Activated naive CD8-positive, alpha-beta T cell treated with anti-CD3 and anti-CD28 coated beads for 36 hours (primary cell): ENCODE measurements at places on chromosomes 7 and 10. TPM values are rescaled to one million over a fixed set of nuclear protein-coding genes. Genes with fewer than 3 reads are reported as not detected.

COL1A2 gene
- total RNA-seq = 0.30 TPM

DNA sequence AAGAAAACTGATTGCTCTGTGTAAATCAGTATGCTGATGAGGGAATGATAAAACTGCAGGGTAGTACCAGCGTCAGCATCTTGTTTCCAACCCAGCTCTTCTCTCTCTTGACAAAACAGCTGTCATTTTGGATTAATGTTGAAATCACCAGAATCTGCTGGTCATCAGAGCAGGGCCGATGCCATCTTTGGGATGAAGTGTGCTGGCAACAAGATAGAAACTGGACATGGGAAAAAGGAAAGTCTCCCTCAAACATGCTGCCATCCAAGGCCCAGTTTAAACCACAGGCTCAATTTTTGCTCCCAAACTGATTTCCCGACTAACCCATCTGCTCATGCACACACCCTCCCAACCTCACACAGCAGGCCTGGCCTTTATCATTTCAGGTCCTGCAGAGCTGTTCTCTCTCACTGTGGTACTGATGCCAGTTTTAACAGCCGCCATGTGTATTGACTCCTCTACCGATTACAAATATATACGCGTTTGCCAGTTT, 285.2 kb downstream of the AUTS2 start:
- DNase-seq = no peak

DNA sequence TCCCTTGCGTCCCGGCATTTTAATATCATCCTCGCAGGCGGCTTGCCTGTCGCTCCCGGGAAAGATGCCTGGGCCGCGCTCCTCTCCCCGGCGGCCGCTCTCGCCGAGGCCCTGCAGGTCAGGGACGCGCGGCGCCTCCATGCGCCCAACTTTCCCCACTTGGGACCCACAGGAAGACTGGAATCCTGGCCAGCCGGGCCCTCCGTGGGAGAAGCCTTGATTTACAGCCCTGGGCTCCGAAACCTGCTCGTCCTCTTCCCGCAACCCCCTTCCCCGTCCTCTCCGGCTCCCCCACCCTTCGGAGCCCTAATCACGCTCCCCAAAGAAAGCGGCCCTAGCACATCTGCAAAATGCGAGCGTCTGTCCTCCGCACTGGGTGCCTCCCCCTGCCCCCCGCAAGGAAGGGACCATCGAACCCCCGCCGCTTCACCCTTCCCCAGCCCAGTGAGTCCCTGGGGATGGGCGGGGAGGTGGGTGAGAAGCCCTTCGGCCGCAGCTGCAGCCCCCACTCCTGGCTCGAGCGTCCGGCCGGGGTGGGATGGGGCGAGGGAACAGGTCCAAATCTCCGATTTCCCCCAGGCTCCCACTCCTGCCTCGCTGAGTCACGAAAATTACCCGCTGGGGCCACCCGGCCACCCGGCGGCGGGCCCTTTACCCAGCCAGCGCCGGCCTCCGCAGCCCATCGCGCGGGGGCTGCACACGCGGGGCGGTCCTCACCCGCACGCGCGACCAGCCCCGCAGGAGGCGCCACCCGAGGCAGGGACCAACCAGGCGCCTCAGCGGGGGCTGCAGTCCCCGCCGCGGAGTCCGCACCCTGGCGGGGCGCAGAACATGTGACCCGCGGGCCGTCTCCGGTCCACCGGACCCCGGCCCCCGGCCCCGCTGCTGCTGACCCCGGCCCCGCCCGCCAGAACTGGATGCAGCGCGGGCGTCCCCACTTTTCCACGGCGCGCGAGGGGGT, 695 bp downstream of the HSPA12A start:
- DNase-seq = no peak

DNA sequence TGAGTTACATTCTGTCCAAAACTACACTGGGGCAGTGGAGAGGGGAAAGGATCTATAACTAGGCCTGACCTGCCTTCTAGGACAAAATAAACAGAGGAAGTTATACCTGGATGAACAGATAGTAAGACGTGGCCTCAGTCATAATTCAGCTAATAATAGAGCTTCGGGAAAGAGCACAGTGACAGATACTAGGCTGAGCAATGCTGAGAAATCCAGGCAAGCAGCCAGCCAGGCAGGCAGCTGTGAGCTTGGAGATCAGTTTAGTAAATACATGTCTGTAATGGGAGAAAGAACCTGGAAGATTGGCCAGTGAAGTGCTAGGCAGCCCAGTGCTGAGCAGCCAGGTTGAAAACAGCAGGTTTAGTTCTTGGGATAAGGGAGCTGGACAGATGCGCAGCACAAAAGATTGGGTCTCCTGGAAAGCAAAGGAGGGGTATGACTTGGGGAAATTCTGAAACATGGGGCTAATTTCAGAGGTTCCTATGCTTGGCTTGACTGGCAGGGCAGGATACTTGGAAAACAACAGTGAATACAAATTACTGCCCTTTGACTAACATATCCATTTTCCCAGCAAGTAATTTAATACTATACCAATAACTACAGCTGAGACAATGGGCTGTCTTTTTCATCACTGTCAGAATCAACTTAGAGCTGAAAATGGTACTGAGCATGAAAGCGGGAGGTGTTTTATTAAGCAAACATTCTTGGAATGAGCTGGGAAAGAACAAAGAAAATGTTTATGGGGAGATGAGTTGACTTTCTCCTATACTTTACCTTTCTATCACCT, 140.8 kb downstream of the DGKB start:
- DNase-seq = no peak

DNA sequence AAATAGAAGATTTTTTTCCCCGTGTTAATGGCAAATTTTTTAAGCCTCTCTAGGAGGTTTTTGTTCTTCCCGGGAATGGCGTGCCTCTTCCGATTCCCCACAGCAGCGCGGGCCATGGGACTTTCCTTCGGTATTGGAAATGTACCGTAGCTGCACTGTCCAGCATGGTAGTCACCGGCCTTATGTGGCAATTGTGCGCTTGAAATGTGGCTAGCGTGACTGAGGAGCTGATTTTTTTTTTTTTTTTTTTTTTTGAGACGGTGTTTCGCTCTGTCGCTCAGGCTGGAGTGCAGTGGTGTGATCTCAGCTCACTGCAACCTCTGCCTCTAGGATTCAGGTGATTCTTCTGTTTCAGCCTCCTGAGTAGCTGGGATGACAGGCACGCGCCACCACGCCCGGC, 938 bp upstream of the TCTN3 start:
- DNase-seq = no peak

MALRD1 gene
- 0.36 TPM for total RNA-seq

DNA sequence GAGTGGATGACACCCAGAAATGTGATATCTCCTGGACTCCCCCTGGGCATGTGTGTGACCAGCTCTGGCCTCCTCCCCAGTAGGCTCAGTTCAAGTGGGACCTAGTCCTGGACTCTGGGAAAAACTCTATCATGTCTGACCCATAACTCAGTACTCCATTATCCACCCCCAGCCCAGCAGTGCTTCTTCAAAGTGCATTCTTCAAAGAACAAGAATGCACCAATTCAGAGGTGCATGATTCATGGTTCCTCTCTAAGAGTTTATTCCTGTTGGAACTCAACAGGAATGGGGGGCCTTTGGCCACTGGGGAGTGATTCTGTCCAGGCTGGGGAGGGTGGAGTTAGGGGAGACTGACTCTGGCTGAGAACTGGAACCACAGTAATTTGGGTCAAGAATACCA, 173.6 kb upstream of the CXCL12 start:
- DNase-seq = no peak

DNA sequence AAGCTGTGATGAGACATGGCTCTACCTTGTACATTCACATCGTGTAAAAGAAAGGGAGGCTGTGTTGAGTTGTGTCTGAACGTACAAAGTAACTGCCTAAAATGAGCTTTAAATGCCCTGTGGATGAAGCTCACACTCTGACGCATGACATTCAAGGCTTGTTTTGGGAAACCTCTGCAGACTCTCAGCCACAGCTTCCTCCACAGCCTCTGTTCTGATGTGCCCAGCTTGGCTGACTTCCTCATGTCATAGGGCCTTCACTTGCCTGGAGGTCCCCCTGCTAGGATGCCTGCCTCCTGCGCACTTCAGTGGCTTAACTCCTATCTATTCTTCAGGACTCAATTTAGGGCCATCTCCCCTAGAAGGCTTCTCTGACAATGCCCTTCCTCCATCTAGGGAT, 230.0 kb upstream of the HABP2 start:
- DNase-seq = no peak

DNA sequence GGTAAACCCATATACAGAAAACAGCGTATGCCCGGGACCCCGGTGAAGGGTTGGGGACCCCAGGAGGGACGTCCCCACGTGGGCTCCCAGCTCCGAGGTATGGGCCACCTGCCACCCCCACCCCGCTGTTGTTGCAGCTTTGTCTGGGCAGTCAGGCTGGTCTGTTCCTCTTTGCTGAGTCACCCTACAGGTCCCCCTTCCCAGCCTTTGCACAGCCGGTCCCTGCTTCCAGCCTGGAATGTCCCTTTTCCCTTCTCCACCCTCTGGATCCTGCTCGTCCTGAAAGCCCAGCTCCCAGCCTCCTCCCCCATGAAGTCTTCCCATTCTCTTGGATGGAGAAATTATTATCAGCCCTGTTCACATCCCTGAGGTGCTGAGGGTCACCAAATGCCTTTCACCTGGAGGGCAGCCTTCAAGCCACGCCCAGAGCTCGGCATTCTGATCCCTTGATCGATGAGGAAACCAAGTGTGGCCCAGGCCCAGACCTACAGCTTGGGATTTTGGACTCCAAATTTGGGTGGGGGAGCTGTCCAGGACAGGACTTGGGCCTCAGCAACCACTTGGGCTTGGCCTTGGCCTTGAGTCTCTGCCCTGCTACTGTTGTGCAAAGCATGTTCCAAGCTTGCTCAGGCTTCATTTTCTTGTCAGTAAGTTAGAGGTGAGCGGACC, 2.6 kb downstream of the CLDN4 start:
- DNase-seq = no peak

GRCh38 chr10:33201971-33202370, 132.5 kb downstream of the NRP1 start:
- DNase-seq = no peak

- DNase-seq = no peak
These were observed 57.8 kb downstream of the STK17A start for GRCh38 chr7:43640679-43641078.

GRCh38 chr10:63281967-63282366, 148.8 kb downstream of the NRBF2 start:
- no peak for DNase-seq

GRCh38 chr7:139084709-139085108, 24.8 kb downstream of the ZC3HAV1 start:
- DNase-seq = no peak

SOSTDC1 gene
- not detected for total RNA-seq

GRCh38 chr7:122383934-122384333, 79.4 kb upstream of the FEZF1 start:
- DNase-seq = no peak

ZNF248 gene
- total RNA-seq = 5.5 TPM

DNA sequence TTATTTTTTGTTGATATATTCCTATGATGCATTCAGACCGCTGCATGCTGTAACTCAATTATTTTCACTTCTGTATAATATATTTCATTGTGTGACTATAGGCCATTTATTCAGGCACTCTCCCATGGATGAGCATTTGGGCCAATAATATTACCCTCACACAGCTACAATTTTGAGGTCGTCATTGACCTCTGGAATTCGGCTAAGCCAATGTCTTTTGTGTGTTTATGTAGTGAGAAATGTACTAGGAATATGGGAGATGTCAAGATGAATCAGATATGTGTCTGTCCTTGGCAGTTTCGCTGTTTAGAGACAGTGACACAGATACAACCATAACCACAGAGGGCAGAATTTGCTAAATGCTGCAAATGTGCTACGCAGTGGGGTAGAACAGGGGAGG, 474.2 kb downstream of the ADRA2A start:
- DNase-seq = no peak

GRCh38 chr7:24595671-24596418, 22.6 kb downstream of the PALS2 start:
- DNase-seq = no peak
